ENCODE measurements at places on chromosomes 1 and 21.
A peak's percentile ranks its signal among the peaks of the same experiment; 100 is the strongest.

DNA sequence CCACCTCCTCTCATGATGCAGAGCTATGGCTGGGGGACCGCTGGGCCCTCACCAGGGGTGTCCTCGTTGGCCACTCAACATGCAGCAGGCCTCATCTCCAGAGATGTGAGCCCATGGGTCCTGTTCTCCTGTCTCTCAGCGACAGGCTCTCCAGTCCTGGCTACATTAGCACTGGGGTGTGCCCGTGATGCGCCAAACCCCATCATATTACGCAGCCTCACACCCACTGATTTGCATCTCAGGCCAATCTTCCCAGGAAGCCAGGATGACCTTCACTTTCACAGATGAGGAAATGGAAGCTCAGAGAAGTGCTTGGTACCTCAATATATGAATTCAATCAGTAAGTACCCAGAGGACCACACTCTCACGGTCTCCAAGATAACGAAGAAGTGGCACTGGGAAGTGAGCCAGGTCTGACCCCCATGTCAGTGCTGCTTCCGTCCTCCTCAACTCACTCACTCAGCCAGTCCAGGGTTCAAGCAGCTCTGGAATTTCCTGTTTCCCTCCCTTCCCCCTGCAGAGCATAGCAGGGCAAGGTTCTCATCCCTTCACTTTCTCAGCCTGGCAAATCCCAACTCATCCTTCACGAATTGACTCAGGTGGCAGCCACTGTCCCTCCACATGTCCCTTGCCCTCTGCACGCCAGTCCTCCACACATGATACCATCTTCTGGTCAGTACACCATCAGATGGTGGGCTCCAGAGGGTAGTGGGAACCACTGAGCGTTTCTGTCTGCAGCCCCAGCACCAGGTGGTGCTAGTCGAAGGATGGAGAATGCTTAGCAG is 28.9 kb upstream of the EVA1B start:
- DNase-seq: no peak

DNA sequence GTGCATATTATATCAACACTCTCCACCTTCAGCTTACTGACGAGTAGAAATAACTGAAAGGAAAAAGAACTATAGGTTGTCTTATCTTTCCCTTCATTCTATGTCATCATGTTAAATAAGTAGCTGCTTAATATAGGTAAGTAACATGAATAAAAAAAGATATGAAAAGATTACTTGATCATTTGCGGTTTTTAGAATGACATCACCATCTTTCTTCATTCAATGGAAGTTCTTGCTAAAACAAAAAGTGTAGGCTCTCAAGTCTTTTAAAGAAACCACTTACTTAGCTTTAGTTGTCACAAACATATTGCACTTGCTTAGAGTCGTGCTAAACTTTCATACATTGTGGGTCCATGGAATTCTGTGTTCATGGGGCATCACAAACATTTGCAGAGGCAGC is 331.1 kb upstream of the DEPDC1 start:
- DNase-seq: no peak

DNA sequence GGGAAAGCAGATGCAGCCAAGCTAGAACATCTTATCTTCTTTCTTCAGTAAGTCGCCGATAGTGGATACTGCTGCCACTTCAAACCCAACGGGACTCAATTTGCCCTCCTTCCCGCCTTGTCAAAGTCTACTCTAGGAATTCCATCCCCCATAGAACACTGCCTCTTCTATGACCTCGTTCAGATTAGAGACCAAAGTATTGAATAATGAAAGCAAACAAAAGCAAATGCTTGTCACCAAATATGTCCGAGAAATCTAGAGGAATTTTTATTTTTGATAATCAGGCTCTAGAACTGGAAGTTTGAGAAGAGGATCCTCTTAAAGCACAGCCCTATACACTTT is 853 bp upstream of the RRAGC start:
- DNase-seq: no peak

- DNase-seq: no peak
Measured at GRCh38 chr21:25895565-25896205, 160.9 kb downstream of the GABPA start.

DNA sequence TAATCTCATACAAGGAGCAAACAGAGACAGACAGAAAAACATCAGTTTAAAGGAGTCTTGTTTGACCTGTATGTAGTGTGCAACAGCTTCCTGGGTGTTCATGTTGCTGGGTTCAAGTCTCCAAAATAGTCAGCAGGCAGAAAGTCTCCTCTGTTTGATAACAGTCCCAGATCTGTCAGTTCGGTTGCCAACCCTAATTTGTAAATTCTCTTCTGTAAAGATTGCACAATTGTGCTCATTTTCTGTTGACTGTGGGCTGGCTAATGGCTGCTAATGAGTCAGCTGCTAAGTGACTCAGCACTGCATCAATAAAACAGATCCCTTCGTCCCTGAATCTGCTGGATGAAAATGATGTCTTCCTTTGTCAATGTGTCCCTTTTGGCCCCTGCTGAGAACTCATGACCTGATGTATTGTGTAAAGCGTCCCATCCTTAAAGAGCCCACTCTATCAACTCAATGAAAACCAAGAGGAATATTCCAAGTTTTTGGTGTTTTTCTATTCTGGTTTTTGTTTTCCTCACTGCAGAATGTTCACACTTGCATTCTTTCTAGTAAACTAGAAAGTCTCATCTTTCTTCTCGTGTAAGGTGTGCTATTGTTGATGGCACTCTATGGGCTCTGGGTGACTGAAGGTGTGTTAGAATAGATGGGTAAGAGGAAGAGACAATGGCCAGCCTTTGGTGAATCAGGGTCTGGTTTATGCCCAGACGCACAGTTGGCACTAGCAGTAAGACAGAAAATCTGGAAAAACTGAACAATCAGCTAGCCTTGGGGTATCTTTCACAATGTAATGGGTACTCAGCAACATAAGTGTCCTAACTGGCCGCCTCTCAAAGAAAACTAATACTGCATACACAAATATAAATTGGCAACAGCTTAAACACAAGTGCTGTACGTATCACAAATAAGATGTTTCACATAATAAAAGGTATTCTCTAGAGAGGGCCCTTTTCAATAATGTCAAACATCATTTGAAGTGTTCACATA is 75.1 kb upstream of the SIPA1L2 start:
- DNase-seq: peak; percentile 58

- no peak for DNase-seq
Measured at GRCh38 chr1:174021591-174022079, 522 bp downstream of the RC3H1 start.

GRCh38 chr1:55990007-55990406 is 589.4 kb downstream of the PLPP3 start:
- DNase-seq: no peak

- DNase-seq: no peak
Measured at GRCh38 chr1:24386241-24386640, 27.3 kb downstream of the STPG1 start.

- DNase-seq: no peak
Measured at GRCh38 chr1:159866905-159867663, 4.6 kb upstream of the VSIG8 start.

GRCh38 chr1:217946511-217946910 is 315.4 kb downstream of the SPATA17 start:
- no peak for DNase-seq

- peak; percentile 11 for DNase-seq
Measured at GRCh38 chr1:90370686-90371447, 346.2 kb downstream of the BARHL2 start.

DNA sequence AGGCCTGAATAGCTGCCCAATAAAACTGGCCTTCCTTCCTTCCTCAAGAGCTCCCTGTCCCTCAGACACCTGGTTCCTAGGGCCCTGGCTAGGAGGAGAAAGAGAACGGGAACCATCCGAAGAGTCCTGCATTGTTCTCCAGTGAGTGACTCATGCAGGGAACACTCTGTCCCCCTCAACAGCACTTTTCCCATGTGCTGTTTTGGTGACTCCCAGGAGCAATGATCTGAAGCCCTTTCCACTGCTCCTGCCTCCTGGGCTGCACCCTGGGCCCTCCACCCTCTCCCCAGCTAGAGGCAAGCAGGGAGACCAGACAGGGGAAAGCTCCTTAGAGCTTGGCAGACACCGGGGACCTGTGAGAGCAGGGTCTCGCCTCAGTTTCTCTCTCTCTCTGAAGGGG is 18.9 kb downstream of the TNNT2 start:
- DNase-seq: no peak

- DNase-seq: no peak
Measured at GRCh38 chr21:20030390-20030789, 967.8 kb upstream of the NCAM2 start.

DNA sequence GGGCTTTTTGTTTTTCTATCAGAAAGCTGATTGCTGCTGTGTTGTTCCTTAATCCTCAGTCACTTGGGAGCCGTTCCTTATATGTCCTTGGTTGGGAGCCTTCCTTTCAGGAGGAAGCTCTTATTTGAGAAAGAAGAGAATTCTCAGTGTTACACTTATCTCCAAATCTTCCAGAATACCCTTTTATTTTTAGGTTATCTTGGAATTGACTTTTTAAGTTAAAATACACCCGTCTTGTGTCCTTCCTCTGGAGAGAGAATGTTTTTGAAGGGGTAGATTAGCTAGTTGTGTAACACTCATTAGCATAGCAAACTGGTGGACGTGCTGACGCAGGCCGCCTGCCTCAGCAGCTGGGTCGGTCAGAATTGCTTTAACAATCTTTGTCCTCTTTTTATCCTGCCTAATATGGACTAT is 42.1 kb downstream of the LRRC8B start:
- DNase-seq: no peak

DNA sequence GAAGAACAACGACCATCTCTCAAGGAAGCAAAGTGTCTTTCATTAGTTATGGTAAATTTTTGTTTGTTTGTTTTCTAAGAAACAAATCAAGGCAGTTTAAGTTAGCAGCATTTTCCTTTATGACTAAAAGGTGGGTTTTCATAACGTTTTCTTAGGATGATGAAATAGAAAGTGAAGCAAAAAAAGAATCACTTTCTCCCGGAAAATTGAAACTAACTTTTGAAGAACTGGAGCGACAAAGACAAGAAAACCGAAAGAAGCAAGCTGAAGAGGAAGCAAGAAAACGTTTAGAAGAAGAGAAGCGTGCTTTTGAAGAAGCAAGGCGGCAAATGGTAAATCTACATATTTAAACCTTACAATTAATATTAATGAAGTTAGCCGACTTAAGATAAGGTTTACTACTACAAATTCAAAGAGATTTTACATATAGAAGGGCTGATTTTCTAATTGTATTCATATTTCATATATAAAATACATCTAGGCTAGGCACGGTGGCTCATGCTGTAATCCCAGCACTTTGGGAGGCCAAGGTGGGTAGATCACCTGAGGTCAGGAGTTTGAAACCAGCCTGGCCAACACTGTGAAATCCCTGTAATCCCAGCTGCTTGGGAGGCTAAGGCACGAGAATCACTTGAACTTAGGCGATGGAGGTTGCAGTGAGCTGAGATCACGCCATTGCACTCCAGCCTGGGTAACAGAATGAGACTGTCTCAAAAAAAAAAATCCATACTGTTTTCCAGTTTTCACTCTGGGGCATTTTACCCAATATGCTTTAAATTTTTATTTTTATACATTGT is 38.3 kb downstream of the NEXN start:
- no peak for DNase-seq

Measured in fibroblast of skin of left biceps (primary cell).